Spinal cord (tissue), 10 donors: ENCODE measurements at places on chromosomes 1 and 21.
A peak's percentile ranks its signal among the peaks of the same experiment; 100 is the strongest.

GRCh38 chr1:192973988-192974387 lies 85.2 kb downstream of the UCHL5 start:
- no peak for DNase-seq

DNA sequence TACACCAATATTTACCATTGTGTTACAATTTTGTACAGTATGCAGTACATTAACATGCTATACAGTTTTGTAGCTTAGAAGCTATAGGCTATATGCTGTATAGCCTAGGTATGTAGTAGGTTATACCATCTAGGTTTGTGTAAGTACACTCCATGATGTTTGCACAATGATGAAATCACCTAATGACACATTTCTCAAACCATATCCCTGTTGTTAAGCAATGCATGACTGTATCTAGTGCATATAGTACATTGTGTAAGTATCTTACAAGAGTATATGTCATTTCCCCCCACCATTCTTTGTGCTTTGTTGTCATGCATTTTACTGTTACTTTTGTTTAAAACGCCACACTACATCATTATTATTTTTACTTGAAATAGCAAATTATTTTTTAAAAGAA lies 65.7 kb upstream of the RNF11 start:
- DNase-seq, result no peak

- no peak for DNase-seq
Measured at GRCh38 chr1:17907999-17908398, 152.9 kb downstream of the ACTL8 start.

- DNase-seq, result no peak
Measured at GRCh38 chr1:14939527-14940284, 213.8 kb upstream of the TMEM51 start.

DNA sequence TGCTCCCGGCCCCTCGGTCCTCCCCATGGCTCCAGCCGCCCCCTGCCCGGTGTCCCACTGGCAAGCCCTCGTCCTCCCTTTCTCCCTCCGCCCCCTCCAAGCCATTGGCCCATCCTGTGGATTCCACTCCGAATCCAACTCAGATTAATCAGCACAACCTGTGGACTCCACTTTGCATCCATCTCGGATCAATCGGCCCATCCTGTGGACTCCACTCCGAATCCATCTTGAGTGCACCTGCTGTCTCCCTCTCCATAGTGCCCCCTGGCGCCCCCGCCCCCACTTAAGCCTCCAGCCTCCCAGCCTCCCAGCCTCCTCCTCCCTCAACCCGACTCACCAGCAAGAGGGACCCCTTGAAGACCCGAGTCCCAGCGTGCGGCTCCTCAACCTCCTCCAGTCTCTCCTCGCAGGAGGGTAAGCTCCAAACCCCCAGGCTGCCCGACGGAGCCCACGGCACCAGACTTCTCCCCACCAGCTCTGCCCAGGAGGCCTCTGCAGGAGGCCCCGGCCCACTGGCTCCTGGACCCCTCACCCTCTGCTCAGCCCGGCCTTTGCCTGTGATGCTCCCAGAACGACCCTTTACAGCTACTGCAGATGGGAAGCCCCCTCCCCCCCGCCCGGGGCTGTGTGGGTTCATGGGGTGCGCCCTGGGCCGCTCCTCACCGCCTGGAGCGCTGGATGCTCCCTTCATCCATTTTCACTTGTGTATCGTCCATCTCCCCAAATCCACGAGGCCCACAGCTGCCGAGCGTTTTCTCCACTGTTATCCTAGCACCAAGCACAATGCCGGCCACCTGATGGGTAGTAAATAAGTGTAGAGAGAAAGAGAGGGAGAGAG lies 40.6 kb upstream of the TSPEAR start:
- DNase-seq, result no peak

GRCh38 chr1:180765151-180765550 lies 133.3 kb downstream of the XPR1 start:
- no peak for DNase-seq

- no peak for DNase-seq
Measured at GRCh38 chr1:30923597-30923996, 15.0 kb upstream of the SDC3 start.

- DNase-seq, result peak; percentile 57
Measured at GRCh38 chr21:43864313-43864961, 586 bp upstream of the AGPAT3 start.

GRCh38 chr1:143660354-143660941 lies 311.3 kb downstream of the FAM72C start:
- DNase-seq, result no peak

GRCh38 chr1:227789084-227790033 lies 26.1 kb upstream of the PRSS38 start:
- DNase-seq, result no peak

GRCh38 chr1:232868793-232869491 lies 63.7 kb downstream of the MAP10 start:
- DNase-seq, result no peak

GRCh38 chr1:226880372-226881287 lies 10.2 kb downstream of the PSEN2 start:
- DNase-seq, result no peak

DNA sequence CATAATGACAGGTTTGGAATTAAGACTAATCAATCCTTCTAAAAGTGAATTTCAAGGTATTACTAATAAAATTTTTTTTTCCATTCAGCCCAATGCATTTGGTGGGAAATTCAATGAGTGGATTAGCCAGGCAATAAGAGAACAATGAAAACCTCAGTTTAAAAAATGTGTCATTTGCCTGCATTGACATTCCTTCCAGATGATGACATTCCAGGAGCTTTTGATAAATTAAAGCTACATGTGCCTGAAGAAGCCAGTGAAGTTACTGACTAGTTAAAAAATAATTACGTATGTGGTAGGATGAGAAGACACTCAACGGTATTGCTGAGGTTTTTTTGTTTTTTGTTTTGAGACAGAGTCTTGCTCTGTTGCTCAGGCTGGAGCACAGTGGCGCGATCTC lies 37.9 kb upstream of the RC3H1 start:
- DNase-seq, result no peak

DNA sequence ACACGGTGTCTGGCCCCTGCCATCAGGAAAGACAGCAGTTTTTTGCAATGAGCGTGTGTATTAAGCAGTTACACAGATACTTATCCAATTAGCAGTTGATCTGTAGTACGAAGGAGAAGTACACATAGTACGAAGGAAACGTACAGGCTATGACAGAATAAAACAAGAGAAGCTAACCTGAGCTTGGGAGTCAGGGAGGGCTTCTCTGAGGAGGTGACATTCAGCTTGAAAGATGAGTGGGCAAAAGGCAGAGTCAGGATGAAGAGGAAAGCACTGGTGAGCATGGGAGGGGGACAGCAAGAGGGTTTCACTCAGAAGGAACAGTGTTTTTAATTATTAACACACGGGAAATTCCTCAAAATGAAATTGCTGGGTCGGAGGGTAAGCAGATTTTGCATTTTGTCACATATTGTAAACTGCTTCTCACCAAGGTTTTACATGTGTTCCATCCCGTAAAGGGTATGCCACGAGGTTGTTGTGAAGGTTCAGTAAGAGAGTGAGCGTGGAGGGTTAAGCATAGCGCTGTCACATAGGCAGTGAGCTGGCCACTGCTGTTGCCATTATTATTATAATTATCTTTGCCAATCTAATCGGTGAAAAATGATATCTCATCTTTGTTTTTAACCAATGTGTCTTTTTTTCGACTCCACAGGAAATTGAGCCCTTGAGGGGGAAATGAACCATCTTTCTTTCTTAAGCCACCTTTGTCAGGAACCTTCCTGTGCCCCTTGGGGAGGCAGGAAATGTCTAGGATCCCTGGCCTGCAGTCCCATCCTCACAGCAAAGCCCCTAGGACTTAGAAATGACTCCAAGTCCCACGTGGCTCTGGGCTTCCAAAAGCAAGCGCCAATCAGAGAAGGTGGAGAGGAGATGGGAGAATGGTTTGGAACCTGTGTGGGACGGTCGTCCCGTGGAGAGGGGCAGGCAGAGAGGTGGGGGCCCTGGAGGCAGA lies 47.3 kb upstream of the POU3F1 start:
- no peak for DNase-seq

- no peak for DNase-seq
Measured at GRCh38 chr1:177355575-177355974, 184.8 kb downstream of the BRINP2 start.

- no peak for DNase-seq
Measured at GRCh38 chr1:182720463-182720862, 36.1 kb upstream of the RGS8 start.

DNA sequence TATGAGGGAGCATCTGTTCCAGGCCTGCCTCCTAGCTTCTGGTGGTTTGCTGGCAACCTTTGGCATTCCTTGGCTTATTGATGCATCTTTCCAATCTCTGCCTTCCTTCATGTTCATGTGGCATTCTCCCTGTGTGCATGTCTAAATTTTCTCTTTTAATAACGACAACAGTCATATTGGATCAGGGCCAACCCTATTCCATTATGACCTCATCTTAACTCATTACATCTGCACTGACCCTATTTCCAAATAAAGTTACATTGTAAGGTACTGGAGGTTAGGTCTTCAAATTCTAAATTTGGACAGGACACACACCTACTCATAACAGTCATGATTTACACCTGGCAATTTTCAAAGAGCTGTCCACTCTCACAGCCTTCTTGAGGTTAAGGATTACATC lies 117.2 kb upstream of the FGGY start:
- no peak for DNase-seq

DNA sequence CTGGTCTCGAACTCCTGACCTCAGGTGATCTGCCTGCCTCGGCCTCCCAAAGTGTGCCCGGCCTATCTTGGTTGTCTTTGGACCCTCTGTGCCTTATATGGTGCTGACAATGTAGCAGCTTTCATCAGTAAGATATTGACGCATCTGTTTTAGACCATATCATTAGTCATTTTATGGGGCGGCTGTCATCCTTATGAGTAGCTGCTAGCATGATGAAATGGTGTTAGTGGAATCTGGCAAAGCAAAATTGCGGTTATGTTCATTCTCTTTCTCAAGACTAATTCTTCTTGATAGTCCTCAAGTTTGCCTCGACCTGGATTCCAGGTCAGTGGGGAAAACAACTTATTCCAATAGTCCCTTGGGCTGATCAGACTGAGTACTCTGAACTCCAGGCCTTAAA lies 199.9 kb downstream of the PRDM2 start:
- DNase-seq, result no peak

DNA sequence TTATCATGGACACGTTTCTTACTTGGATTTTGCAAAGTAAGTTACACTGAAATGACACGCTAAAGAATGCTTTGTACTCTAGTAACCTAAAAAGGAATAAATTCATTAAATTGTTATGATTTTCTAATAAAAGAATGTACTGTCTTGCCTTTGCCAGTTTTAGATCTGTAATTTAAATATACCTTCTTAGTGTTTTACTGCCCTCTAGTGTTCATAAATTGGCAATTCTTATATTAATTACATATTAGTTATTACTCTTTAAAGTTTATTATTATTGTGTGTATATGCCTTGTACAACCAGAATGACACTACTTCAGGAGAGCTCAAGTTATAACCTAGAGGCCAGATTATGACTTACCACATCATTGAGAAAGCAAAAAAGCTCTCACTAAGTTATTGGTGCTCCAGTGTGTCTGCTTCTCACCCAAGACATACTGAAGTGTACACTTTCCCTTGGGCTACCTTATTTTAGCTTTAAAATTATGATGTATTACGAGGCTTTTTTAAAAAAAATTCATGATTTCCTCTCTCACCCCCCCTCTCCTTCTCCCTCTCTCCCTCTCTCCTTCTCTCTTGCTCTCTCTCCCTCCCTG lies 169.9 kb downstream of the HS2ST1 start:
- DNase-seq, result peak; percentile 9

DNA sequence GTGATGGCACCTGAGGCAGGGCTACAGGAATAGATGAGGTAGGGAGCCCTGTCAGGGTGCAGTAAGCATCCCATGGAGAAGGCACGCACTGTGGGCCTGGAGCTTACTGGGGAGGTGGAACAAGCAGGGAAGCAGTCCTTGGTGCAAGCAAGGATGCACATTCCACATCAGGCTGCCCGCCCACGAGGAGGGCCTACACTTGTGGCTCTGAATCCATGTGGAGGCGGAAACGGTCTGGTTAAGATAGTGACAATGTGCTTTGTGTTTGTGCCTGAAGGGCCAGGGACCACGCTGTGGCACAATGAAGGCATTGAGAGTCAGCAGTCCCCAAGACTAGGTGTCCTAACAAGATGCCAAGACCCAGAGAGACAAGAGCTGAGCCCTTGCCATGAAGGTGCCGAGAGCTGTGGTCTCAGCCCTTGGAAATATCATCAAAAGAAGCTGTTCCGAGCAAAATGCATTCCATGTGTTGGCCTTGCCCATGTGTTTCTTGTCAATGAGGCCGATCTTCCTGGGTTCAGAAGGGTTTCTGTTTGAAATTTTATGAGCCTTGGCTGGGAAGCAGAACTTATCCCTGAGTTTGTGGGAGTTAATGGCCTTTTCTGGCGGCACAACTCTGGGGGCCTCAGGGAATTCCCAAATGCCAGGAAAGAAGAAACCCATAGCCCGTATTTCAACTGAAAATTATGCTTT lies 111.9 kb downstream of the NGF start:
- no peak for DNase-seq

GRCh38 chr1:200337410-200337809 lies 72.4 kb downstream of the ZNF281 start:
- no peak for DNase-seq

DNA sequence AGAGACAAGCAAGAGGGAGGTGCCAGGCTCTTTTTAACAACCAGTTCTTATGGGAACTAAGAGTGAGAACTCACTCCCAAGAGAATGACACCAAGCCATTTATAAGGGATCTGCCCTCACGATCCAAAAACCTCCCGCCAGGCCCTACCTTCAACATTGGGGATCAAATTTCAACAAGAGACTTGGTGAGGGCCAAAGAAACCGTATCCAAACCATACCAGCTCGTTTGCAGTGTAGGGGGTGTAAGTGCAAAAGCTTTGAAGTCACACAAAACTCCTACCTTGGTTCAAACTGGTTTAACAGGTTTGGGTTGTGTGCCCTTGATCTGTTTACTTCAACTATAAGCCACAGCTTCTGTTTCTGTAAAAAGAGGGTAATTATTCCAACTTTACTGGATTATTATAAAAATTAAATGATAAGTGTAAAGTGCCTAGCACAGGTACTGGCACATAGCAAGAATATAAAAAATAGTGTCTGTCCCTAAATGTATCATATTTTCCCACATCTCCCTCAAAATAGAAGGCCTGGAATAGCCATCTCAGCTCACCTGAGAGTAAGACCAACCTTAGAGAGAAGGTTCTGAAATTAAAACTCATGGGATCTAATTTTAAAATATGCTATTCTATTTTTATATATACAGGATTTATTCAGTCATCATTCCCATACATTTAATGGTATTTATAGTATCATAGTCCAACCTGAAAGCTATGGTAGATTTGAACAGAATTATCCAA lies 7.0 kb upstream of the USP25 start:
- no peak for DNase-seq

DNA sequence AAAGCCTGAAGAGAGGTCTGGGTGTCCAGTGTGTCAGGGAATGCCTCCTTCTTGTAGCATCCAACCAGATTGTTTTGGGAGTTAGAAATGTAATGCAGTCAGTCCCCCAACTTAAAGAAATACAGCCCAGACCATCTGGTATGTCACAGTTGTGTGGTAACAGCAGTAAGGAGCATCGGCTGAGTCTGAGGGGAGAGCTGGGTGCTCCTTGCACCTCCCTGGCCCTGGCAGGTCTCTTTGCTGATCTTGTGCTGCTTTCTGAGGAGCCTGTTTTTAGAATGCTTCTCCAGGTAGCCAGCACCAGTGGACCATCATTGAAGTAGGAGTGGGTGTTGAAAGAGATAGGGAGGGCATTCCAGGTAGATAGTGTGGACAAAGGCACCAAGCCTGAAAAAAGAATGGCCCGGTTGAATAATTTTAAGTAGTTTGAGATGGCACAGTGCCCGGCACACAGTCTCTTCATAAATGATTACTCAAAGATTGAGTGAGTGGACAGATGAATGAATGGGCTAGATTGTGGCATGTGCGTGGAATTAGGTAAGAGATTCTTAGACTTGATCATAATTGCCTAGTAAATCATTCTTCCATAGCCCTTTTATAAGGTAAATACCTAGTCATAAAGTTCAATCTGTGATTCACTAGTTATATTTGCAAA lies 46.5 kb downstream of the LAMC1 start:
- no peak for DNase-seq
